Activated naive CD8-positive, alpha-beta T cell treated with anti-CD3 and anti-CD28 coated beads, Interleukin-2, amount 10 ng/mL, durations not matched to agents 7 days and 5 days (primary cell): ENCODE measurements at places on chromosomes 4 and X. TPM values are rescaled to one million over a fixed set of nuclear protein-coding genes. Genes with fewer than 3 reads are reported as not detected.

DNA sequence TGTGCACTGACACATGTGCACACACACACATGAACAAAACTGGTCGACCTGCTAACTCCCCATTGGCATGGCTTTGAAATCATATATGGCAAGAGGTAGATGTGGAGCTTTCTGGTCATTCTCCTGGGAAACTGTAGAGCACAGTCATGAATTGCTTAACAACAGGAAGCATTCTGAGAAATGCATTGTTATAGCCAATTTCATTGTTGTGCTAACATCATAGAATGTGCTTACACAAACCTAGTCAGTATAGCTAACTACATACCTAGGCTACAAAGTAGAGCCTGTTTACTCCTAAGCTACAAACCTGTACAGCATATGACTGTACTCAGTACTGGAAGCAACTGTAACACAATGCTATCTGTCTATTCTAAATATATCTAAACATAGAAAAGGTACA is 134.2 kb upstream of the SH3RF1 start:
- H3K4me1 ChIP-seq, result peaks cover 7% of the 10 kb centered on the region
- no peak overlapping the region for H3K4me3 ChIP-seq
- H3K36me3 ChIP-seq, result peaks cover 16% of the 10 kb centered on the region
- H3K27me3 ChIP-seq, result no peaks in the 10 kb centered on the region

DNA sequence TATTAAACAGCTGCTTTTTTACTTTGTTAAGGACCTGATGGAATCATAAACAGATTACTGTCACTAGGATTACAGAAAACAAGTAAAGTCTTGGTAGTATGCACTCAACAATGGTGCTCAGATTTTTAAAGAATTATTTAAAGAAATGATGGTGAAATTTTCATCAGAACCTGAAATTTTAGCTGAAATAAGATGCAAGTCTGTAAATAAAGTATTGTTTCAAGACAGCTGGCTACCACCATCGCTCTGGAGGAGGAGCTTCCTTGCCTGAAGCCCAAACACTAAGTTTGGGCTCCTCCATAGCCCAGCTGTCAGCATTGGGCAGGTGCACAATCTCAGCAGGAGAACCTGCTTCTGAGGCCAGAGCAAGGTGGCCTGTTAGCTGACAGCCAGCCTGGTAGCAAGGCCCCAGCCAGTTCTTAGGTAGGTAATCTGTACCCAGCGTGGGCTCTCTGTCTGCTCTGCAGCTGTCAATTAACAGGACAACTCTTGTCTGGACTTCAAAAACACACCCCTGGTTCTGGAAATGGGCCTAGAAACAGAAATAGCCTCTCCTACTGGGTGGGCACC is 4.6 kb downstream of the GAB1 start:
- H3K27ac ChIP-seq, result no peak overlapping the region
- no peak for DNase-seq
- H3K27me3 ChIP-seq, result peaks cover 67% of the 10 kb centered on the region
- no peaks in the 10 kb centered on the region for H3K36me3 ChIP-seq

DNA sequence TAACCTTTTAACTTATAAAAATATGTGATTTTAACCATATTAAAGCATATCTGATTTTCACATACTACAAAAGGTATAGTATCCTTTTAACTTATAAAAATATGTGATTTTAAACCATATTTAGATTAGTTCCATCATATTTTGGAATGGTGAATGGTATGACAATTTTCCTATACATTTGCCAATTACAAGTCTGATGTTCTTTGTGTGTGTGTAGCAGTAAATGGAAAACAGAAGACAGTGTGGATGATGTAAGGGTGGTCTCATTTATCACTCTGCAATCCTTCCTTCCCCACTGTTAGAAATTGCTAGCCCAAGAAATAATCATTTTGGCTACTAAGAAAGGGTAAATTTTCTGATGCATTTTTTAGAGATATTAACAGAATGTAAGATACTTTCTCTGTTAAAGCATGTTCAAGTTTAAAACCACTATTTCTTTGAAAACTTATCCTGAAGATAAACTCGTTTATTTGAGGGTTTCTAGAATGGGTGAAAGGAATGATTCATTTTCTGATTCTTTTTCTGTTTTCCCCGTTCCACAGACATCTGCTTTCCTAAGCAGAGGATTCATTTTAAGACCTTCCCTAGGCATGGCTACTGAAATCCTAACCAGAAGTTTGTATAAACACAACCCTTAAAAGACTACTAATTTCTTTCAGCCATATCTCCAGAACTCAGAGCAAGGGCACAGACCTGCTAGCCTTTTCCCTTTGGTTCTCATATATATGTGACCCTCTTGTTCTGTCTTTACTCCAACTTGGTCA is 21.0 kb downstream of the NUDT6 start:
- H3K4me1 ChIP-seq, result peaks cover 2% of the 10 kb centered on the region
- no peaks in the 10 kb centered on the region for H3K27me3 ChIP-seq
- peaks cover 16% of the 10 kb centered on the region for H3K36me3 ChIP-seq
- no peak overlapping the region for H3K4me3 ChIP-seq

DNA sequence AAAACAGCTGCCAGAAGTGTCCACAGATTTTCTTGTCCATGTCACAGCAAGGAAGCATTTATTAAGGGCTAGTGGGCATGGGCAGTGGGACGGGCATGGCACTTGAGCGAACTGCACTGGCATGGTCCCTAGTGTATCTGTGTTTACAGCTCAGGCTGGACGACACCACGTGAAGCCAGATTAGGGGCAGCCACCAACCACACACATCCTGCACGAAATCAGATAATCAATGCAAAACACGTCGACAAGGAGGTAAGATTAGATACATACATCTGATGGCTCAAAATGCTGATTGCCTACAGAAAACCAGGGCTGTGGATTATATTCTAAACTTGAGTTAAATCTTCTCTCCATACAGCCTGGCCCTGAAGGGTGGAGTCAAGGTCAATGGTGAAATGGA is 103.8 kb upstream of the ATP6AP2 start:
- H3K27ac ChIP-seq, result no peak overlapping the region
- H3K4me3 ChIP-seq, result no peak overlapping the region
- DNase-seq, result no peak
- peaks cover 3% of the 10 kb centered on the region for H3K27me3 ChIP-seq

DNA sequence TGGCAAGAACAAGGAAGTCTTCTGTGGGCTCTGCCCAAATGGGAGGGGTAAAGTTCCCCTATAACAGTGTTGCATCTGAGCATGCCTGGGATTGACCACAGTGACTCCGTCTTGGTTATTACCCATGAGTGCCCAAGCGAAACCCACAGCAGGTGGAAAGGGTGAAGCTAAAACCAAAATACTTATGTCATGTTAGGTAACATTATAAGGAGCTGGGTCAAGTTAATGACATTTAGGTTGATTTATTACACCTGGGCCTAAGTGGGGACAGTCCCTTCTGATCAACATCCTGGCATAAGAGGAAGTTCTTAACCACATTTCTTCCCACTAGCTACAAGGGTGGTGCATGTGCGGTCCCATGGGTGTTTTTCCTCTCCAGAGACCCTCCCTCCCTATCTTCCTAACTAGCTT is 1.3 kb upstream of the ZNF732 start:
- H3K4me3 ChIP-seq, result no peak overlapping the region
- DNase-seq, result no peak
- H3K27ac ChIP-seq, result no peak overlapping the region
- peaks cover 11% of the 10 kb centered on the region for H3K4me1 ChIP-seq

Gene FAM90A26
- total RNA-seq, result not detected

Gene CLNK
- total RNA-seq, result not detected

Gene RLIM
- 40.7 TPM for total RNA-seq
